ENCODE measurements at places on chromosomes 3 and 15.

- DNase-seq = no peak
Measured at GRCh38 chr3:124200407-124200806, 208.5 kb upstream of the ROPN1 start.

- no peak for DNase-seq
Measured at GRCh38 chr15:101054116-101054515, 135.0 kb downstream of the LRRK1 start.

DNA sequence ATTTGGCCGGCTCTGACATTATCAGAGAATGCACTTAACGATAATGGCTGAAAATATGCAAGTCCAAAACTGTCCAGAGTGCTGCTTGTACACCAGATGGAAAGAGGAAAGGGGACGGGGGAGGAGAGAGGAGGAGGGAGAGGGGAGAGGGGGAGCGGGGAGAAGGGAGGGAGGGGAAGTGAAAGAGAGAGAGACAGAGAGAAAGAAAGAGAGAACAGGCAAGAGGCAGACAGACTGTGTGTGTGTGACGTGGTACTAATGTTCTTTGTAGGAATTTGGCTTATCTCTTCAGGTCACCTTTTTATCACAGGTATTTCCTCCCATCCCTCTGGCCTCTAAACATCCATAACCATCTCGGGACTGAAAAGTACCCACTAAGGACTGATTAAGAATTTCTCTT, 75.1 kb upstream of the LMOD3 start:
- no peak for DNase-seq

DNA sequence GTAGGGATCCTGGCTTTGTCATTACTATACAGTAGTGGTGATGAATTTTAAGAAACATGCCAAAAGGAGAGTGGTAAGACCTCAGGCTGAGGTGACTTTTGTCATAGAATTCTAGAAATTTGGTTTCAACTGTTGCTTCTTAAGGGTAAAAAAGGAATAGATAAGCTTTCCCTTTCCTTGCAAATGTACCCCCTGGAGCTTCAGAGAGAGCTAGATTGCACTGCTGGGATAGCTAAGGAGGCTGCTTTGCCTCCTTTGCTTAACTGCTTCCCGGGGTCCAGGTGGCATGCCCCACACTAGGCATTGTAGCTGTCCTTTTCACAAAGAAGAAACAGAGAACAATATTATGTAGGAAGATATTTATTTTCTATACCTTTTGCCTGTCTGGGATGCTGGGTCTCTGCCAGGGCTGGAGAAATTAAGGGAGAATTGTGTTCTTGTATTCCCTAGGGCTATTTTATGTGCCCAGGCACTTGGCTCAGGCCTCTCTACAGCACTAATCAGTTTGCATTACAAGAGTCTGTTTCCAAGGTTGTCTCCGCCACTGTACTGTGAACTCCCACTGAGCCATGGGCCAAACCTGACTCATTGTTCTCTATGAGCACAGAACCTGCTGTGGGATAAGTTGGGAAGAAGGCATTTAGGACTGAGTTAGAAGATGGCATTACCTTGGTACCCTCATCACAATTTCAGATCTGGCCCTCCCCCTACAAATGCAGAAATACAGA, 460.0 kb downstream of the PDCD6IP start:
- no peak for DNase-seq

- DNase-seq = no peak
Measured at GRCh38 chr3:73637042-73637441, 12.3 kb upstream of the PDZRN3 start.

GRCh38 chr15:101028772-101029438, 109.7 kb downstream of the LRRK1 start:
- no peak for DNase-seq

DNA sequence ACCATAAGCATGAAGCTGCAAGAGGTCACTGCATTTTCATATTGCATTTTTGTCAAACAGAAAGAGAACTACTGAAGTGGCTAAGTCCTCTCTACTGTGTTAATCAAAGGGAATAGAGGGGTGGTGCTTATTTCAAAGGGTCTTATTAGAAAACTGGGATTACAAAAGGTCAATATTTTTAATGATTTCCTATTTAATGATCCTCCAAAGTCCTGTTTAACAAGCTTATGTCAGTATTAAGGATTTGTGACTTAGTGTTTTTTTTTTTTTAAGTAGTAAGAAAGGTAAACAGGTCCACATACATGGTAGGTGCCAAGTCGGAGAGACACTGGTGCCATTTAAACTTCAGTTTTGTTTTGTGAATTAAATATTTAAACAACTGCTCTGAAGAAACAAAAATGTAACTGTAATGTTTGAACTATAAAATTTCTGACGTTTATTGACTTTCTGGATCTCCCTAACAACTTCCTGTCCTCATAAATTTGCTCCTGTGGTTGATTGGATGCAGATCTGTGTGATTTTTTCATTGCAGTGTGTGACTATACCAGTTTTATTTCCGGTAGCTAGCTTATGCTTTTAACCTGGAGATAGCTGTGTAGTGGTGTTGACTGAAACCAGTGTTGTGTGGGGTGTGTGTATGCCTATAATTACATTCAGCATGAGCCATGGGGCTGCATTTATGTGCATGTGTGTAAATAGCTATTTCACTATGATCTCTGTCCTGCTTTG, 8.6 kb upstream of the CACNA1D start:
- DNase-seq = no peak

DNA sequence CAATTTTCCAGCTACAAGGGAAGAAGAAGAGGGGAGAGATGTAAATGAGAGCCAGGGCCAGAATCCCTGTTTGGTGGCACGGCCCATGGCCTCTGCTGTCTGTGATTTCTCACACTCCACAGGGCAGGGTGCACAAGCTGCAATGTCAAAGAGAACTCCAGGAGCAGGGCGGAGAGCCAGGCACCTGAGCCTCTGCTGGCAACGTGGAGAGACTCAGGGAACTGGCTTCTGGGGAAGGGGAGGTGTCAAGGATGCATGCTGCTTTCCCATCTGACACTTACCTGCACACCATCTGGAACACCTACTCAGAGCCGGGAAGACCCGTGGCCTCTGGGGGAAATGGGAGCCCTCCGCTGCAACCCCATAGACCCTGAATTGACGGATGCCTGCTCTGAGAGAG, 507.5 kb upstream of the NR2F2 start:
- DNase-seq = no peak

DNA sequence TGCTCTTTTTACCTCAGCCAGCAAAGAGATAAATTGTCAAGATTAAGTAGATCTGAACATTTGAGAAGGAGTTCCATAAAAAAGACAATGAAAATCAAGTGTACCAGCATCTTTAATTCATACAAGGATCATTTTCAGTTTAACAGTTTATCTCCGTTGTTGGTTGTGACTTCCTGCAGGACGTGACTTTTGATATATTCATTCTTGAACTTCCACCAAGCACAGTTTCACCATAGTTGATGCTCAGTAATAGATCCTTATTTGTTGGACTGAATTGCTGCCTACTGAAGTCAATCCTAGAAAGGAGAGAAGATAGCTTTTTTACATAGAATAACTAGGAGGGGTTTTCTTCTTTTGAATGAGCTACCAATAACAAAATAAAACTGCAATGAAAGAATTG, 408.2 kb downstream of the LPP start:
- DNase-seq = no peak

GRCh38 chr3:172313671-172314070, 134.6 kb downstream of the GHSR start:
- DNase-seq = no peak

- DNase-seq = no peak
Measured at GRCh38 chr3:108598375-108598774, 8.9 kb downstream of the DZIP3 start.

- no peak for DNase-seq
Measured at GRCh38 chr15:100890051-100890720, 10.6 kb downstream of the ALDH1A3 start.

GRCh38 chr3:31892500-31892899, 88.6 kb downstream of the OSBPL10 start:
- DNase-seq = no peak

DNA sequence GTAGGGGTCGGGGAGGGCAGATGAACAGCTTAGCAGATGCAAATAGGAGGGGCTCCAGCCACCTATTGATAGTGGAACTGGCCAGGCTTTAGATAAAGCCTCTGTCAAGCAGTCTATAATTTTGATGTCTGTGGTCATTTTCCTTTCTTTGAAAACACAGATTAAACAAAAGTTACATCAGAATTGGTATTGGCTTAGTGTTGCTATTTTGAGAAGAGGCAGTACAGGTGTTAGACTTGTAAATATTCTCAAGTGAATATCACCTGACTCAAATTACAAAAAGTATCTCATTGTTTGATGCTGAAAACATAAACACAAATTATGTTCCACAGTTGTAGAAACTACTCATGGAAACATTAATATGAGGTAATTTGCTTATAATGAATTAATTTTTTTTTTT, 18.1 kb downstream of the GHRL start:
- peak; percentile 44 for DNase-seq

GRCh38 chr3:73028803-73029202, 32.2 kb downstream of the PPP4R2 start:
- no peak for DNase-seq

GRCh38 chr15:77557144-77557543, 75.6 kb downstream of the LINGO1 start:
- DNase-seq = no peak

GRCh38 chr3:60048447-60048848, 998.6 kb upstream of the CFAP20DC start:
- DNase-seq = no peak

- no peak for DNase-seq
Measured at GRCh38 chr3:121869736-121870135, 24.5 kb upstream of the SLC15A2 start.

- DNase-seq = no peak
Measured at GRCh38 chr3:108292450-108292849, 3.9 kb upstream of the HHLA2 start.

- DNase-seq = no peak
Measured at GRCh38 chr3:72319194-72320094, 528.8 kb downstream of the SHQ1 start.

DNA sequence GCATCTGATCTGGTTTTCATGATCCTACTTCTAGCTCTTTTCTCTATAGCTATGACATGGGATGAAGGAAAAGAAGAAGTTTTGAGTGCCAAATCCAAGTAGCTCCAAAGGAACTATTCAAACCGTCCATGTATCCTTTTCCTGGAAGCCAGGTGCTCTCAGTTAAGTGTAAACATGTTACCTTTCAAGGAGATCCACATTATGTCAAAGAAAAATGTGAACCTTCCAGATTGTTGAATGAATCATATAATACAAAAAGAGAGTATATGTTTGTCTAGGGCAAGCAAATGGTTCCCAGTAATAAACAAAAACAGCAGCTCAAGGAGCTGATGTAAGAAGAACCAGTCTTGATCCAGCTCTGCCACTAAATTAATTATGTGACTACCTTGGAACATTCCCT, 534.9 kb downstream of the MAGI1 start:
- DNase-seq = no peak

DNA sequence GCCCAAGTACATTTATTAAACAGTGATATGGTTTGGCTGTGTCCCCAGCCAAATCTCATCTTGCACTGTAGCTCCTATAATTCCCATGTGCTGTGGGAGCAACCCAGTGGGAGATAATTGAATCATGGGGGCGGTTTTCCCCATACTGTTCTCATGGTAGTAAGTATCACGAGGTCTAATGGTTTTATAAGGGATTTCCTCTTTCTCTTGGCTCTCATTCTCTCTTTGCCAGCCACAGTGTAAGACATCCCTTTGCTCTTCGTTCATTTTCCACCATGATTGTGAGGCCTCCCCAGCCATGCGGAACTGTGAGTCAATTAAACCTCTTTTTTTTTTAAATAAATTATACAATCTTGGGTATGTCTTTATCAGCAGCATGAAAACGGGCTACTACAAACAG, 228.0 kb upstream of the TP63 start:
- no peak for DNase-seq

- DNase-seq = no peak
Measured at GRCh38 chr3:49804141-49805041, 1.3 kb downstream of the INKA1 start.

DNA sequence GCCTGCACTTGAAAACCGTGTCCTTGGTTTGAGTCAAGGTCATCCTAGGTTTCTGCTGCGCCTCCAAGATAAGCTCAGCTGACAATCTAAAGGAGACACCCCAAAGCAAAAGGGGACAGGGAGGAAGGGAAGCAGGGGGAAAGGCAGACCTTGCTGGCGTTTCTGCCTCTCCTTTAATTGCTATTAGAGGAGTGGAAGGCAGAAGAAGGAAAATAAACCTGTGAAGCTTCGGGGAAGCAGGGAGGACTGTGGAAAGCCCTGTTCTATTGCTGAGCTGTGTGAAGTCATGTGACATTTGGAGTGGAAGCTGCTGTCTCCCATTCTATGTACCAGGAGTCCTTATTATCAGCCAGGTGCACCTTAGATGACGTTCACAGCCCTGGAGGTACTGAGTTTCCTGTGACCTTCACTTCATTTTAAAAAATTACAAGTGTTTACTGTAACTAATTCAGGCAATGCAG, 21.5 kb upstream of the CHD2 start:
- DNase-seq = peak; percentile 53

GRCh38 chr3:98779541-98780335, 16.6 kb downstream of the ST3GAL6 start:
- DNase-seq = no peak

- no peak for DNase-seq
Measured at GRCh38 chr3:56001537-56001936, 466.7 kb downstream of the ERC2 start.

DNA sequence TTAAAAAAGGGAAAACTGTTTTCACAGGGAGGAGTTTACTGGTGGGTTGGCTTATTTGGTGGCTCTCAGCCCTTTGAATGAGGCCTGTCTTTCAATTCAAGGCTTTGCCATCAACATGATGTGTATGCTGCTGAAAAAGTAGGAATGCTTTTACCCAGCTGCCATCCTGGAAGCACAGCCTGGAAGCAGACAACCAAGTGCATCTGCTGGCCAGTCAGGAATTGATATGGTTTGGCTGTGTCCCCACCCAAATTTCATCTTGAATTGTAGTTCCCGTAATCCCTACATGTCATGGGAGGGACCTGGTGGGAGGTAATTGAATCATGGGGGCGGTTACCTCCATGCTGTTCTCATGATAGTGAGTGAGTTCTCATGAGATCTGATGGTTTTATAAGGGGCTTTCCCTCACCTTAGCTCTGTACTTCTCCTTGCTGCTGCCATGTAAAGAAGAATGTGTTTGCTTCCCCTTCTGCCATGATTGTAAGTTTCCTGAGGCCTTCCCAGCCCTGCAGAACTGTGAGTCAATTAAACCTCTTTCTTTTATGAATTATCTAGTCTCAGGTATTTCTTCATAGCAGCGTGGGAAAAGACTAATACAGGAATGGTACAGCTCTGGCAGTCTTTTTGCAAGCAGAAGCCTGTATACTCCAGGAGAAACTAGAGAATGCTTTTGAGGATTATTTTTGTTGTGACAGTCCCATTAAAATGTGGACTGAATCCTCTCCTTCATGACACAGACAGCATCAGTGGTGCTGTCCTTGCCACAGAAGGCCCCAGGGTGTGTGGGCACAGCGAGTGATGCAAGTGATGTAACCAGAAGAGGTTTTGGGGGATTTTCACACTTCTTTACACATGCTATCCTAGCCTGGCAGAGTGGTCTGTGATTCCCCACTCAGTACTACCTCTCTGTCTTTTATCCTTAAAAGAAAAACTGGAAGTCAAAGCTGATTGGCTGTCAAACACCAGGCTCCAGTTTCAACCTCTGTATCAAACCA, 20.0 kb downstream of the PLCL2 start:
- DNase-seq = no peak

Measured in NCI-H774 (cell line).